ENCODE measurements at places on chromosomes 1 and 21. TPM values are rescaled to one million over a fixed set of nuclear protein-coding genes. Genes with fewer than 3 reads are reported as not detected.

RXFP4 gene
- not detected for total RNA-seq

RPE65 gene
- not detected for total RNA-seq

- H3K4me3 ChIP-seq, result no peak overlapping the region
- no peak overlapping the region for H3K27ac ChIP-seq
- no peaks in the 10 kb centered on the region for H3K36me3 ChIP-seq
Measured at GRCh38 chr1:224591326-224591725, 24.8 kb upstream of the CNIH3 start.

DNA sequence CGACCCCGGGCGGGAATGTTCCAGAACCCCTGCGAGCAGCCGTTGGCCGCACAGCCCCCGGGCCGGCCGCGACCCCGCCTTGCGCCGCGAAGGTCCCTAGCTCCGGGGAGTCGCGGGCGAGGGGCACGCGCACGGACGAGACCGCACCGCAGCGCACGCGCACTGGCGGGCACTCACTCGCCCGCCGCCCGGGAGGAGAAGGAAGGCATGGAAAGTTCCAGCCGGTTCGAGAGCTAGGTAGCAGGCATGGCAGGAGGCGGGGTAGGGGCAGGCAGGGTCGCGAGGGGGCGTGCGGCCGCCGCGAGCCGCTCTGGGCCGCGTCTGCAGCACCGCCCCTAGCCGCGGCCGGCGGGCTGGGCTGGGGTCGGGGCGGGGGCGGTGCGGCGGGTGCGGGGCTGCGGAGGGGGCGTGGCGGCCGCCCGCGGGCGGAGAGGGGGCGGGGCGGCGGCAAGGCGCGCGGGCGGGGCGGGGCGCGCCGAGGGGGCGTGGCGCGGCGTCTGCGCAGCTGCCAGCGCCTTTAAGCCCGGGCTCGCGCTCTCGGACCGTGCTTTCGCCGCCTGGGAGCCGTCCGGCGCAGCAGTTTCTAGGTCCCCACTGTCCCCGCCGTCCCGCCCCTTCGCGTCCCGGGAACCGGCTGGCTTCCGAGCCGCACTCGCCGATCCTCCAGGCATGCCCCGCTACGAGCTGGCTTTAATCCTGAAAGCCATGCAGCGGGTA is at the start of the genes MRPS6 and SLC5A3:
MRPS6 (plus strand) TSS at position 547 of the 717 bp plus-strand sequence; CDS start at position 670, 123 bp downstream.
SLC5A3 (plus strand) TSS at position 547 of the 717 bp plus-strand sequence. CDS start 21,621 bp downstream, outside the sequence.
- H3K27me3 ChIP-seq, result no peaks in the 10 kb centered on the region
- DNase-seq, result no peak
- H3K4me3 ChIP-seq, result peak within 1 kb of the TSS; percentile 93
- peaks cover 39% of the 10 kb centered on the region for H3K4me1 ChIP-seq
- peaks cover 5% of the 10 kb centered on the region for H3K36me3 ChIP-seq

GRCh38 chr1:43524804-43525203 is 5.9 kb upstream of the PTPRF start:
- no peak for DNase-seq
- H3K27ac ChIP-seq, result no peak overlapping the region
- H3K27me3 ChIP-seq, result no peaks in the 10 kb centered on the region
- H3K4me1 ChIP-seq, result peaks cover 10% of the 10 kb centered on the region
- no peak overlapping the region for H3K4me3 ChIP-seq

GRCh38 chr1:225842074-225842473 is 32.1 kb downstream of the EPHX1 start:
- H3K27me3 ChIP-seq, result no peaks in the 10 kb centered on the region
- H3K27ac ChIP-seq, result no peak overlapping the region
- H3K4me3 ChIP-seq, result no peak overlapping the region
- H3K36me3 ChIP-seq, result peaks cover 9% of the 10 kb centered on the region

DNA sequence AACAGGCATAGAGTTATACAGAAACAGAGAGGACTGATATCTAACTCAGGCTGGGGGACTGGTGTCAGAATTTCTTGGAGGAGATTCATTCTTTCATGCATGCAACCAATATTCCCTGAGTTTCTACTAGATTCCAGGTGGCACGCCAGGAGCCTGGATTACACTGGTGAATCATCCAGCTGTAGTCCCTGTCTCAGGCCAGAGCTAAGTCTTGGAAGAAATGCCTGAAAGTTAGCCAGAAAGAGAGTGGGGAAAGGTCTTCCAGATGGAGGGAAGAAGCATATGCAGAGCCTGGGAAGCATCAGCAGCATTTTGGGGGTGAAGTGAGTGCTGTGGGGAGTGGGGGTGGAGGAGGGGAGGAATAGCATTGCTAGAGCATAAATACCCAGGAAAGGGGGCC is 239.1 kb downstream of the OMA1 start:
- DNase-seq, result no peak
- no peak overlapping the region for H3K27ac ChIP-seq
- no peaks in the 10 kb centered on the region for H3K4me1 ChIP-seq
- peaks cover 11% of the 10 kb centered on the region for H3K27me3 ChIP-seq

DNA sequence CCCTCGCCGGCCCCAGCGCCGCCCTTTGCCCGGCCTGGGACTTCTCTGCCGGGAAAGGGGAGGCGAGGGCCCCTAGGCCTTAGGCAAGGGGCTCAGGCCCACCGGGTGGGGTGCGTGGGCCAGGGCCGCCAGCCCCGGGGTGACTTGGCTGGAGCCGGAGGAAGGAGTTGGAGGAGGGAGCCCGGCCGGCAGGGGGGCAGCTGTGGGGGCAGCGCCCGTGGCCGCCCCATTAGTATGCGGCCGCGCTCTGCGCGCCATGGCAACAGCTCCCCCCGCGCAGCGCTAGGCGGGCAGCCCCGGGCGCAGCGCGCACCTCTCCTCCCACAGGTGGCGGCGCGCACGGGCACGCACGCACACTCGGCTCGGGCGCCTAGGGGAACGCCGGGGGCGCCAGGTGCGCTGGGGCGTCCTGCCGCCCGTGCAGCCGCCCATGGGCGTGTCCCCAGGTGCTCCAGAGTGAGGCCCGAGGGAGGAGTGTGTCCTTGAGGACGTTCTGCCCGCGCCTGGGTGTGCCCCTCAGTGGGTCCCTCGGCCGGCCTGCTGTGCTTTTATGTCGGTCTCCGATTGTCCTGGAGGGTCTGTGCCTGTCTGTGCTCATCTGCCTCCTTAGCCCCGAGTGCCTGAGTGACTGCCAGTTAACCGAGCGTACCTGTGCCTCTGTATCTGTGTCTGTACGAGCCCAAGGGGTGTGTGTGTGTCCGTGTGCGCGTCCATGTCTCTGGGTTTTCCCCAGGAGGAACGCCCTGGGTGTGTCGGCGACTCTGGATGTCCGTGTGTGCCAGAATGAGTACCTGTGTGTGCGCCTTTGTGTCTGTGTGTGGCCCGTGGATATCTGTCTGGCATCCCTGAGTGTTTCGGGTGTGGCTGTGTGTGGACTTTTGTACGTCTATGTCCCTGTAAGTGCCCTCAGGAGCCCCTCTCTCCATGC is 38.2 kb upstream of the WASF2 start:
- no peak overlapping the region for H3K4me3 ChIP-seq
- H3K27ac ChIP-seq, result peak overlapping the region; percentile 88
- DNase-seq, result no peak
- peaks cover 57% of the 10 kb centered on the region for H3K4me1 ChIP-seq
- no peaks in the 10 kb centered on the region for H3K27me3 ChIP-seq

Measured in chondrocyte (in vitro differentiated cells).